AML-193 (cell line): ENCODE measurements at places on chromosomes 1 and 21.

DNA sequence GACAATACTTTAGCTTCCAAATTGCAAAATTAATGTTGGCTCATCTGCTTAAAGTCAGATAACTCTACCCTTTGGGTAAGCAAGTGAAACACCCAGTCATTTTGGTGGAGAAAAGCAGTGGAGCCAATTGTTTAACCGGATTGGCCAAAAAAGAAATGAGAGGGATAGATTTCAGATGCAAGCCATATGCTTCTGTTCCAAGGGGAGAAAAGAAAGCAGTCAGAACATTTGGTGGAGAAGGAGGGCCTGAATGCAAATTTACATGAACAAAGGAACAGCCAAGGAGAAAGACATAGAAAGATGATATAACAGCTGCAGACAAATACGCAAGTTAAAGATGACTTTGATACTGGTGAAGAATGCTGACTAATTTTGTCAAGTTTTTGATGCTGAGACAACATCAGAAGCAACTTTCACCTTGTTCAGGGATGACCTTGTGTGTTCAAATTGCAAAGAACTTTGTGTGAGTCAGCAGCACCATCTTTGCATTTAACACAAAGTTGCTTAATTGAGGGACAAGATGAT is 173.1 kb downstream of the TGFB2 start:
- no peak for DNase-seq

GRCh38 chr1:98674075-98674781 is 12.7 kb downstream of the SNX7 start:
- no peak for DNase-seq

- no peak for DNase-seq
Observed at GRCh38 chr1:92804721-92805201, 19.9 kb upstream of the EVI5 start.

DNA sequence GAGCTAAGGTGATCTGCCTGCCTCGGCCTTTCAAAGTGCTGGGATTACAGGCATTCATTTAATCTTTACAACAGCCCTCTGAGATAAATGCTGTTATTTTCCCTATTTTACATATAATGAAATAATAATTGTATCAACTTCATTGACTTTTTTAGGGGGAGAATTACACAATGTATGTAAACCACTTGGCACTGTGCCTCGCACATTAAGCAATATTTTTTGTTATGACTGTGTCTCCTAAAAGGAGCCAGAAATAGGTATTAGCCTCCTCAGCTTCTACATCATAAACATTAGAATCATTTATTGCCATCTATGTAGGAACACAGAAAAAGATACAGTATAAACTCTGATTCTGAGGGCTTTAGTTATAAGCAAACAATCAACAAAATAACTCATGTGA is 1.1 kb upstream of the DNAJC28 start:
- DNase-seq: peak; percentile 26

DNA sequence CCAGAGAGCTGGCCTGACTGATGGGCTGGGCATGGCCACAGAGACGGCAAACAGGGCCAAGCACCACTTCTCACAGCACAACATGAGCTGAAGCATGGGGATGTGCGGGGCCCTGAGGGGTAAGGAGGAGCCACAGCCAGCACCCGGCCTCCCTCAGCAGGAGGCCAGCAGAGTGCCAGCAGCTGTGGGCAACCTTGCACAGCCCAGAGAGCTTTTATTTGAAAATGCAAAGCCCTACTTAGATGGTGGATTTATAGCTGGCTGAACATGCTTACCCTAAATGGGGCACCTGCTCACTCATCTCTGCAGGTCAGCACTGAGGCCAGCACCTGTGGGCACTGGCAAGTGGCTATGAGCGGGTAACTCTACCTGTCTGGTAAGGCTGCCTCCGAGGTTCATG is 44.1 kb downstream of the SLC66A1 start:
- no peak for DNase-seq

DNA sequence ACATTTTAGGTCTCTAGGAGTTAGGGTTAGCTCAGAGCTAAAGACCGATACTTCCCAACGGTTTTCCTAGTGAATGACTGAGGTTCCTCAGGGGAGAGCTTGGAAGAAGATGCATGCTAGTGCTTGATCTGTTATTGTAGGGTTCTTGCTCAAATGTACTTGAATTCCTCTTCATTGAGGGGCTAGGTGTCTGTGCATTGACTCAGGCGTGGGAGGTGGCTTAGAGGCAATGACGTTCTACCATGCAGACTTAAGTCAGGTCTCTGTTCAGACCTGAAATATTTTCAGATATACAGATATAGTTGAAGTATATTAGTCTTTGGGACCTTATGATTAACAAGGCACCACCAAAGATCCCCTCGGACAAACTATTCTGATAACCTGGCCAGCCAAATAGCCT is 23.5 kb downstream of the S100A10 start:
- DNase-seq: no peak

- peak; percentile 65 for DNase-seq
Observed at GRCh38 chr1:167555971-167556714, 2.6 kb upstream of the CREG1 start.

DNA sequence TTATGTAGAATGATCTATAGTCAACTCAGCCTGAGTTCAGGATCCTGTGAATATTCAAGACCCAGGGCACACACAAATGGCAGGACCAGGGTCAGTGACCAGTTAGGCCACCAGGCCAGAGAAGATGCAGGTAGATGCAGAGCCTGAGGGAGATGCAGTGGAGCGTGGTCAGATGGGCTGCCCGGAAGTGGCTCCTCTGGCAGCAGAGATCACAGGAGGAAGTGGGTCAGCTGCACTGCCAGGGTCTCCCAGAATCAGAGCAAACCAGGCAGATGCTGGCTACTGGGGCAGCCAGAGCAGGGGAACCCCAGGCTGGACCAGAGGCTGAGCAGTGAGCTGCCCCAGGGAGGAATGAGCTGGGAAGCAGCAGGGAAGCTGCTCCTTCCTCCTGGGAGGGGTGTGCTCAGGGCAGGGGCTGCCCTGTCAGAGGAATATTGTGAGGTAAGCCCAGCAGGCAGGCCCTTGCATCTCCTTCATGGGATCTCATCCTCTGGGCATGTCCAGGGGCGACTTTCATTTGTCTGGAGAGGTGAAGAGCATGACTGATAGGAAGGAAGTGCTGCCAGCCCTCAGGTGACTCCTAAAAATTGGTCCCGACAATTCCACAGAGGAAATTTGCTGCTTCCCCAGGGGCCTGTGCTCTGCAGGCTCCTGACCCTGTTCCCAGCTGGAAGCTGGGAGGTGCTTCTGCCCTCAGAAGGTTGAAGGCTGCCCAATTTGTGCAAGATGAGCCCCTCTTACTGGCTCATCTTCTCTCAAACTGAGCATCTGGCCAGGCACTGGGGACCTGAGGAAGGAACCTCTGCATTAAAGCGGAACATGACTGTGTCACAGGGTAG is 49.3 kb downstream of the STUM start:
- no peak for DNase-seq

GRCh38 chr1:17885663-17886320 is 130.7 kb downstream of the ACTL8 start:
- DNase-seq: no peak

GRCh38 chr1:241603731-241604245 is 36.4 kb downstream of the CHML start:
- no peak for DNase-seq

GRCh38 chr1:8145545-8146202 is 119.6 kb upstream of the ERRFI1 start:
- no peak for DNase-seq

- no peak for DNase-seq
Observed at GRCh38 chr1:103248417-103249102, 140.2 kb upstream of the COL11A1 start.

DNA sequence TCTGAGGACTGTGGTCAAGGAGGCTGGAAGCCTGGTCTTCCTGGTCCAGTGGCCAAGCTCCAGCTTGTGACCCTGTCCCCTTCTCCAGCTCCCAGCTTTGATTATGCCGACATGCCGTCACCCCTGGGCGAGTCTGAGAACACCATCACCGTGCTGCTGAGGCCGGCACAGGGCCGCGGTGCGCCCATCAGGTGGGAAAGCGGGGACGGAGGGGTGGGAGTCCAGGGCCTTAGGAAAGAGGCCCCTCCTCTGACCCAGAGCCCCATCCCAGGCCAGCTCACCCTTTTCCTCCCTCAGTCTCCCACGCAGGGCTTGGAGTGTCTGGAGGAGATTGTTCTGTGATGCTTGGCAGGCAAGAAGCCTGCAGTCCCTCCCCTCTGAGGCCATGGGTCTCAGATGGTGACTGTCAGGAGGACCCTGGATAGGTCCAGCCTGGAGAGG is 43.6 kb downstream of the PTPRU start:
- DNase-seq: no peak

DNA sequence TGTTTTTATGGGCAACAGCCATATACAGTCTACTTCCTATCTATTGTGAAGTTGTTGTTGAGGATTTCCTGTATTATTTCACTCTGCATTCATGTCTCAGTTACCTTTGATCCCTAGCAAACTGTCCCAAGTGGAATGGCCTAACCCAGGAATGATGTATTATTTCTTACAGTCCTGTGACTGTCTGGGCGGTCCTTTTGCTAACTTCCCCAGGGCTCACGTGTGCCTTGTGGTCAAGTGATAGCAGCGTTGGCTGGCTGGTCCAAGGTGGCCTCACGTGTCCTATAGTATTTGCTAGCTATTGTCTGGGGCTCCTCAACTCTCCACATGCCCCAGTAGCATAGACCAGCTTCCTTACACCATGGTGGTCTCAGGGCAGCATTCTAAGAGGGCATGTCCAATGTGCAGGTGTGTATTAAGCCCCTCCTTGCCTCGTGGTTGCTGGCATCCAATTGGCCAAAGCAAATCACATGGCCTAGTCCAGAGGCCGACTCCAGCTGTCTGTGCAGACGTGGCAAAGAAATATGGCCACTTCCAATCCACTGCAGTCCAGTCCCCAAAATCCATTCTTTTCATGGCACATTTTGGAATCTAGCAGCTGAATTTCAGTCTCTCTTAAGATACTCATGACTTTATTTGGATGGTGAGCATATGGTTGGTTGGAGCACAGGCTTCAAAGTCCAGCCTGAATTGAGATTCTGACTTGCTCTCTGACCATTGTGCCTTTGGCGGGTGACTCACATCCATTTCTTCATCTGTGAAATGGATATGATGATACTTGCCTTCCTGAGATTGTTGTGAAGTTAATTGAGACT is 94.1 kb downstream of the GALNT2 start:
- DNase-seq: no peak

DNA sequence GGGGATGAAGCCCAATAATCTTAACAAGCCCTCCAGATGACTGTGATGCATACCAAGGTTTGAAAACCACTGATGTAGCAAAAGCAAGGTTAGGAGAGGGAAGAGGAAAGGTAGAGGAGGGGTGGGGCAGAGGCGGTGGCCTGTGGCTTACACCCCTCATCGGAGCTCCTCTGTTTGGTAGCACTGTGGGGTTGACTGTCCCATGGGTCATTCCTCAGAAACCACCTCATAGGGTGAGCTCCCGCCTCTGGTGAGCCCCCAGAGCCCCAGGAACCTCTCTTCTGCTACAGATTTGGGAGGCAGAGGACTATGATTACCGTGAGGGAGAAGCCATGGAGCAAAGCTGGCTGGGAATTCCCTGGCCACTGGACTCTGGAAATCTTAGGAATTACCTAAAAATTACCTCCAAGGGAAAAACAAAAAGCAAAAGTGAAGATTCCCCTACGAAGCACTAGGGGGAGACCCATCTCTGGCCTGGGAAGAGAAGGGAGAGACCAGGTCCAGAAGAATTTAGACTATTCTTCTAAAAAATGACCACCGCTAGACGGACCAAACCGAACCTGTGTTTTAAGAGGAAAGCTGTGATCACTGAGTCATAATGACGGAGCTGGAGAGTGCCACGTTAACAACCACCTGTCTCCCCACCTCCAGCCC is 1.5 kb upstream of the RASSF5 start:
- no peak for DNase-seq

- peak; percentile 24 for DNase-seq
Observed at GRCh38 chr1:72037745-72038343, 244.5 kb downstream of the NEGR1 start.

GRCh38 chr1:197218857-197219256 is 49.2 kb upstream of the CRB1 start:
- no peak for DNase-seq

- no peak for DNase-seq
Observed at GRCh38 chr21:40844935-40845334, 2.0 kb downstream of the DSCAM start.

- no peak for DNase-seq
Observed at GRCh38 chr1:152876827-152877226, 1.3 kb upstream of the SMCP start.

- no peak for DNase-seq
Observed at GRCh38 chr1:184143449-184143848, 91.9 kb downstream of the TSEN15 start.

- DNase-seq: no peak
Observed at GRCh38 chr1:196897158-196897828, 9.4 kb downstream of the CFHR4 start.

DNA sequence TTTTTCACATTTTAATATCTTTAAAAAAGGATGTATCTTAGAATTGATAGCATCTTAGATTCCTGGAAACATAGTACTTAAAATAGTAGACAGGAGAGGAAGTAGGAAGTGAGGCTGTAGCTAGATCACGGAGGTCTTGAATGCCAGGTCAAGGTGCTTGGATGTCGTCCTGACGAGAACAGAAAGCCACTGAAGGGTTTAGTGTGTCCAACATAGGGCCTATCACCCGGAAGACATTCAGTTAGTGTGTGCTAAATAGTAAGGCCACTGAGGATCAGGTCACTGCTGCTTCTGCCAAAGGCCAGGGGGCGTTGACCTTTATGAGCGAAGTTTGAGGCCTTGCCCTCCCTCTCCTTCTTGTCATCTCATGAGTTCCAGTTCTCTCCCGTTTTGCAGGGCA is 35.7 kb downstream of the RAB3B start:
- no peak for DNase-seq

- DNase-seq: no peak
Observed at GRCh38 chr1:50270926-50271325, 152.3 kb downstream of the DMRTA2 start.

- DNase-seq: no peak
Observed at GRCh38 chr1:154999571-155000410, 2.8 kb upstream of the ZBTB7B start.

DNA sequence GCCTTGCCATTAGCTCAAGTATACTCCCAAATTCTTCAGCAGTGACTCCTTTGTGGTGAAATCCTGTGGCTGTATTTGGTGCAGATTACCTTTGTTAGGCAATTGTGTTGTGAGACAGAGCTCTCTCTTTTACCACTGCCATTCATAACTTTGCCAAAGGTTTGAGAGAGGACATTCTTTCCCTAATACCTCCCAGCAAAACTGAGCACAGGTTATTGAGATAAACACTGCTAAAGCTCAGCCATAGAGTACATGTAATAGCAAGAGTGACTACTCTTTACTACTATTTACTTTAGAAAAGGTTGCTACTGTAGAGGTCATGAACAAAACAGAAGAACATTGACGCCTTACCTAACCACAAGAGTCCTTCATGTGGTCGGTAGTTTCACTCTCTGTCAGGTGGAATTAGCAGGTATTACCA is 514.0 kb upstream of the ADAMTS5 start:
- no peak for DNase-seq
